ENCODE measurements at places on chromosomes 4 and X.

GRCh38 chr4:5746829-5747737 is 36.1 kb downstream of the EVC start:
- DNase-seq, result no peak

DNA sequence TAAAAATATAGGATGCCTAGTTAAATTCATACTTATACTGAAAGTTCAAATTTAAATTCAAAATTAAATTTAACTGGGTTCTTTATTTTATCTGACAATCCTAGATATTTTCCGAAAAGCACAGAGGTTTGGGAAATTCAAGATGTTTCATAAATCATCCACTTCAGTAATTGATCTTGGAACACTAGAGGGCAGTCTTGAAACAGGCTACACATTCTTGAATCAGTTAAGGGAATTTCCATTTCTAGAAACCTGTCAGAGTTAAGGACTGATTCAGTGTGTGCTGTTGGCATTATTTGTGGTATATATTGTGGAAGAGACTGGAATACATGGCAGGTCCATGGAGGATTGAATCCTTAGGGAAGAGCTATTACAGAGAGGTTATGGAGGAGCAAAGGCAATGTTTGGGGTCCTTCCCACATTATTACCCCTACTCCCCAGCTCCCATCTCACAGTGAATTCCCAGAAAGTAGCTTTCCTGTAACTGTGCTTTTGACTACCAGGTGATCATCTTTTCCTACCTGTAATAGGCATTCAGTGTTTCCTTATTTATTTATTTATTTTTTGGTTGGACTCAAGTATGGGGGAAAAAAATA is 92.9 kb downstream of the EGF start:
- DNase-seq, result no peak

GRCh38 chrX:103520386-103520785 is 1.1 kb upstream of the RAB40A start:
- no peak for DNase-seq

DNA sequence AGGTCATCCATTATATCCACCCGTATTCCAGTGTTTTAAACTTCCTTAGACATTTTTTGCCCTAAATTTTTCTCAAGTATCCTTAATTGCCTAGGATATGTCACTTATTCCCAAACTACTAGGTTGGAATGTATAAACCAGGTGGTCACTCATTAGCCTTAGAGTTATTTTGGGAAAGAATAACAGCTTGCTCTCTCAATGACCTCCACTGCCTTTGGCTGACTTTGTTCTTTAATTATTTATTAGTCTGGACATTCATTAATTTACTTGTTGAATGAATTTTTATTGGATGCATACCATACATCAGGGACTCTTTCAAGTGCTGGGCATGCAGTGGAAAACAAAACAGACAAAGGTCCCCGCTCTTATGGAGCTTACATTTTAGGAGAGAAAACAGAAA is 609.3 kb upstream of the IGFBP7 start:
- DNase-seq, result no peak

DNA sequence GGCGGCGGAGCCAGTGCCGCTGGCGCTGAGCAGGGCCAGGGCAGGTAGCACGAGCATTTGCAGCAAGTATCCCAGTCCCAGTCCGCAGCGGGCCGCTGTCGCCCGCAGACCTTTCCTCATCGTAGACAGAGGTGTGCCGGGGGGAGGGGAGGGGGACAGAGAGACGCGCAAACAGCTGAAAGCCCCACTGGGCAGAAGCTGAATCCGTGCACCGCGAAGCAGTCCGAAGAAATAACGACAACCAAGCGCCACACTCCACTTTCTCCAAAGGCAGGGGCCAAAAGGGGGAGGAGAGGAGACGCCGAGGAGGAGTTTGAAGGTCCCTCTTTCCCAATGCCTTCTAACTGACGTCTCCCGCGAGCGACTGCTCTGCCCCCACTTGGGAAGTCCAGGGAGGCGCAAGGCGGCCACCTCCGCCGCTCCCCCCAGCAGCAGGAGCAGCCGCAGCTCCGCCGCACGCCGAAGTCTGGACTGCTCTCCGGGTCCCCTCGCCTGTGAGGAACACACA is at the start of gene UNC5C:
Gene UNC5C, minus strand, starts transcription at position 236 of the 508 bp plus-strand sequence.
- DNase-seq, result no peak

DNA sequence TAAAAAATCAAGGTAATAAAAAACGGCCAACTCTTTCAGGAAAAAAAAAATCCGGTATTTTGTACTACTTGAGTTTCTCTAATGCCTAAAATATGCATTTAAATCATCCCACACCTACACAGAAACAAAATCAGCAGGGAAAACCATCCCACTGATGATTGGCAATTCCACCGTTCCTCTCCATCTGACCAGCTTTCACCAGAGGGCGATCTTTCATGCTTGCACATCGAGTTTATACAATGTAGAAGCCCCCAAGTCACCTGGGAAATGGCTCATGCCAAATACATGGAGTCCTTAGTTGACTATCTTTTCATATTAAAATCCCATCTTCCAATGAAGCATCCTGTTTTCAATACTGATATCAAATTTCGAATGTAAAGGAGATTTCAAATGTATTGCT is 69.2 kb downstream of the PTCHD1 start:
- DNase-seq, result no peak

DNA sequence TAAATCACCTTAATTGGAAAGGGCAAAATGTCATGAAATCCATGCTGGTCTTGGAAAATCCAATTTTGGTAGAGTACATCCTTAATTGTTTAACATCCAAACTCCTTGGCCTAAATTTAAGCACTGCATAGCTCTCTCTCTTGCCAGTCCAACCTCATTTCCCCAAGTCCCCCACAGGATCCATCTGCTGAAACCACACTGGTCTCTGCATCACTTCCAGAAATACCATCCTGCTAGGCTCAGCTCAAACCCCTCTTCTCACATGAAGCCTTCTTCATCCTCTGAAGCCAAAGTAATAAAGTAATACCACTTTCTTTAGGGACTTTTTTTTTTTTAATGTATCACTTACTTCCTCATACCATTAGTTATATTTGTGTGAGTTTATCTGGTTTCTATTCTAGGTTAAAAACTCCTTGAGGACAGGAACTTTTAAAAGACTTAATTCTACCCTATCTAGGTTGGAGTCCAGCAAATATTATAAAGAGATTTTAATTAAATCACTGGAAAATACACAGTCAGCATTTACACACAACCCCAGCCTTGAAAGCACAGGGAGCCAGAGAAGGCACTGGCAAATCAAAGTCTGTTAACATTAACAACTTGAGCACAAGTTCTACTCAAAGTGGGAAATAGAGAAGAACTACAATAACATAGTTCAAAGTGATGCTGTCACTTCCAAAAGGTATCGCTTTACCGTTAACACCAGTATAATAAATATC is 16.7 kb upstream of the KLF3 start:
- no peak for DNase-seq
